ENCODE measurements at places on chromosomes 13 and 19.

- DNase-seq: no peak
Measured at GRCh38 chr19:18506101-18506930, 15.6 kb downstream of the ELL start.

DNA sequence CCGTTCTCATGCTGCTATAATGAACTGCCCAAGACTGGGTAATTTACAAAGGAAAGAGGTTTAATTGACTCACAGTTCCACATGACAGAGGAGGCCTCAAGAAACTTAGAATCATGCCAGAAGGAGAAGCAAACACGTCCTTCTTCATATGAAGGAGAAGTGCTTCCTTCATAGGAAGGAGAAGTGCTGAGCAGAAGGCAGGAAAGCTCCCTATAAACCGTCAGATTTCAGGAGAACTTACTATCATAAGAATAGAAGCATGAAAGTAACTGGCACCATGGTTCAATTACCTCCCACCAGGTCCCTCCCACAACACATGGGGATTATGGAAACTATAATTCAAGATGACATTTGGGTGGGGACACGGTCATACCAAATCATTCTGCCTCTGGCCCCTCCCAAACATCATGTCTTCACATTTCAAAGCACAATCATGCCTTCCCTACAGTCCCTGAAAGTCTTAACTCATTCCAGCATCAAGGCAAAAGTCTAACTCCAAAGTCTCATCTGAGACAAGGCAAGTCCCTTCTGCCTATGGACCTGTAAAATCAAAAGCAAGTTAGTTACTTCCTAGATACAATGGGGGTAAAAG lies 10.6 kb downstream of the ACOD1 start:
- no peak for DNase-seq

- no peak for DNase-seq
Measured at GRCh38 chr13:24906268-24906667, 142.3 kb downstream of the RNF17 start.

- DNase-seq: no peak
Measured at GRCh38 chr13:49502954-49503353, 7.2 kb downstream of the PHF11 start.

DNA sequence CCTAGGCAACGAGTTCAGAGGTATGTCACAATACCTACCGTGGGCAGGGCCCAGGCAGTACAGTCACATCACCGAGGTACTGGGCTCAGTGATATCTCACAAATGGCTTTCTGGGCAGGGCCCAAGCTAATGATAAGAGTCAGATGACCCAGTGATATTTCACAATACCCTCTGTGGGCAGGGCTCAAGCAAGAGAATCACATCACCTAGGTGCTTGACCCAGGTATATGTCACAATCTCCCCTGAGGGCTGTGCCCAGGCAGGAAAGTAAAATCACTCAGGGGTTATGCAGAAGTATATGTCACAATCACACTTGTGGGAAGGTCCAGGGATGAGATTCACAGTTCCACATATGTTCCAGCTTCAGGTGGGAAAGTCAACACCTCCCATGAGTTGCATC lies 45.3 kb downstream of the ZNF729 start:
- no peak for DNase-seq

DNA sequence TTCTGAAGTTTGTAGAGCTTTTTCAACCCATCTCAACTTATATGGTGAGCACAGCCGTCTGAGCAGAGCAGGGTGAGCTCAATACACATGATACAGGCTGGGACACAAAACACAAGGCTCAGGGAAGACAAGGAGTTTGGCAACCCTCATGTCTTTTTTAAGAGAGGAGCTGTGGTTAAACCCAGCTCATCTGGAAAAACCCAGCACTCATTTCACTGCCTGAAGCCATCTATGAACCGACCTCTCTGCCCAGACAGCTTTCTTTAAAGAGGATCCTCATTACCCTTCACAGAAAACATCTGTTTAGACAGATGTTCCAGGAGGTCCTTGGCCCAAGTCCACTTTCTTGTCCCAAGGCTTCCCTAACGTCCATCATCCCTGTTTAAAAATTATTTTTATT lies 170.0 kb upstream of the TSHZ3 start:
- DNase-seq: no peak

GRCh38 chr19:58407658-58408151 lies 744 bp upstream of the ZNF584 start:
- no peak for DNase-seq

Measured in SW 1271 (cell line).